ENCODE measurements at places on chromosomes 5 and 9. TPM values are rescaled to one million over a fixed set of nuclear protein-coding genes. Genes with fewer than 3 reads are reported as not detected.

RNF180 gene
- total RNA-seq = not detected

CSF1R gene
- 2.7 TPM for total RNA-seq

RUFY1 gene
- total RNA-seq = 40.4 TPM

GFI1B gene
- not detected for total RNA-seq

GABRA6 gene
- not detected for total RNA-seq

ANKRD31 gene
- total RNA-seq = 0.66 TPM

TPRN gene
- total RNA-seq = 14.1 TPM

PTCD2 gene
- 15.0 TPM for total RNA-seq

EIF4EBP3 gene
- total RNA-seq = 11.1 TPM

SPINK4 gene
- not detected for total RNA-seq

ARHGEF37 gene
- 0.53 TPM for total RNA-seq

RNF183 gene
- not detected for total RNA-seq

LRRC14B gene
- not detected for total RNA-seq

FOXI1 gene
- not detected for total RNA-seq

NTRK2 gene
- total RNA-seq = 0.26 TPM

AQP3 gene
- total RNA-seq = 8.7 TPM

GPR150 gene
- total RNA-seq = 0.18 TPM

OGN gene
- total RNA-seq = not detected

RACK1 gene
- total RNA-seq = 2,341 TPM

PTGR1 gene
- 0.62 TPM for total RNA-seq

SMIM33 gene
- 0.28 TPM for total RNA-seq

OTP gene
- total RNA-seq = not detected

DIPK1B gene
- not detected for total RNA-seq

NR6A1 gene
- 2.4 TPM for total RNA-seq

PCDHGB1 gene
- total RNA-seq = not detected

All from CD8-positive, alpha-beta memory T cell (primary cell).